ENCODE measurements at places on chromosomes 2 and 18. TPM values are rescaled to one million over a fixed set of nuclear protein-coding genes. Genes with fewer than 3 reads are reported as not detected.

DNA sequence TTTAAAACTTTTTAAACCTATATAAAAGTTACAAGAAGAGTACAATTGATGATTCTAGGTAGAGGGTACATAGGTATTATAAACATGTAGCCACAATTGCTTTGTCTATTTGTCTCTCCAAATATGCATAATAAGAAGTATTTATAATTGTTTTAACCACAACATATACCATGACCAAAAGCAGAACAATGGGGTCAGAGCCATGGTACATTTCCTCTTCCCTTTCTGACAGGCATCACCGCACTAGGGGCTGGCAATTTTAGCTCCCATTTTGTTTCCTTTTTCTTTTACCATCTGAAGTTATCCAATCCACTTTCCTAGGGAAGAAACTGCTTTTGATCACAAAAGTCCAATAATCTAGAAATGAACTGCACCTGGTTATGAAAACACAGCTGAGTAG, 49.3 kb downstream of the TMX3 start:
- no peaks in the 10 kb centered on the region for H3K27me3 ChIP-seq
- H3K27ac ChIP-seq: no peak overlapping the region
- H3K4me1 ChIP-seq: no peaks in the 10 kb centered on the region
- H3K36me3 ChIP-seq: no peaks in the 10 kb centered on the region

DNA sequence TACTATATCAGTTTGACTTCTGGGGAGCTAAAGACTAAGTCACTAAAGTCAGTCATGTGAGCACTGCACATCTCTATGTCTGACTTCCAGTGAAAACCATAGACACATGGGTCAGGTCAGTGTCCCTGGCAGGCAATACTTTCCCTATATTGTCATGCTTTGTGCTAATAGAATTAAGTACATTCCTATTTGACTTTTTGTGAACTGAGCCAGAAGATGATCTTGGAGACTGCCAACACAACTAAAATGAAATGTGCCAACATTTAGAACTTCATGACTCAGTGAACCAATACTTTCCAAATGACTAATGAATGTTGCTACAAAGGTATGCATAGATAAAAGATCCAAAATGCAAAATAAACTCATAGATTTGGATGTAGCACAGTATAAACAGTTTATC, 820.8 kb upstream of the FAM98A start:
- no peak overlapping the region for H3K4me3 ChIP-seq
- H3K4me1 ChIP-seq: no peaks in the 10 kb centered on the region
- H3K36me3 ChIP-seq: no peaks in the 10 kb centered on the region
- H3K27me3 ChIP-seq: no peaks in the 10 kb centered on the region
- no peak for DNase-seq

DNA sequence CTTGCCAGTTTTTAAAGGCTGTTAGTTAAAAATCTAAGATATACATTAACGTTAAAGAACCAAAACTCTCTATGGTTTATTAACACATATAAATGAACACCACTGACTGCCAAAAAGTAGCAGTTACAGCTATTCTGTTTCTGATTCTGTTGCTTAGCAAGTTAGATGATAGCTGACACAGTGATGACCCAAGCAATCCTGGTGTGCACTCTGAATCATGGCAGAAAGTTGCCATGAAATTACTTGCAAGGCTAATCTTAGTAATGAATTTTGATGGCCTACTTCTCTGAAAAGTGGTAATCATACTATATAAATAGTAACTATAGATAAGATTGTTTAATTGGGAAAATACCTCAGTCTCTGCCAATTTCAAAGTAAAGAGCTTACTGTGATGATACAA, 57.7 kb downstream of the ROCK2 start:
- peaks cover 3% of the 10 kb centered on the region for H3K36me3 ChIP-seq
- no peak overlapping the region for H3K27ac ChIP-seq
- no peaks in the 10 kb centered on the region for H3K27me3 ChIP-seq
- no peak for DNase-seq

- no peak overlapping the region for H3K4me3 ChIP-seq
- peak overlapping the region; percentile 9 for H3K27ac ChIP-seq
- DNase-seq: no peak
Measured at GRCh38 chr18:9058406-9058805, 44.1 kb upstream of the NDUFV2 start.

DNA sequence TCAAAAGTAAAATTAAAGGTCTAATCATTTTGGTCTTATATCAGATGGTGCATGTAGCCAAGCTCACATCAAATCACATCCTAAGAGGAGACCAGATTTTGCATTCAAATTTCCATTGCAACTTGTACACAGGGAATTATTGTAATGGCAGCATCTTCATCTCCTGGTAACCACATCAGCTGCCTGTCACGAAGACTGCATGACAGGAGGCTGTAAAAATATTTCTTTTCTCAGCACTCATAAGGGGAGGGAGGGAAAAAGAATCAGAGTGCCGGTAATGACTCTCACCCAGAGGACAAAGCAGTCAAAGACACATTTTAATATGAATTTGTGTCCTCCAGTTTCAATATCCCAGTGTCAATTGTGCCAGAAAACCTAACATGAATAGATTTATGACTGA, 216.7 kb downstream of the TMEM163 start:
- H3K27me3 ChIP-seq: no peaks in the 10 kb centered on the region
- DNase-seq: no peak
- no peaks in the 10 kb centered on the region for H3K4me1 ChIP-seq
- H3K4me3 ChIP-seq: no peak overlapping the region
- H3K27ac ChIP-seq: no peak overlapping the region
- no peaks in the 10 kb centered on the region for H3K36me3 ChIP-seq

DNA sequence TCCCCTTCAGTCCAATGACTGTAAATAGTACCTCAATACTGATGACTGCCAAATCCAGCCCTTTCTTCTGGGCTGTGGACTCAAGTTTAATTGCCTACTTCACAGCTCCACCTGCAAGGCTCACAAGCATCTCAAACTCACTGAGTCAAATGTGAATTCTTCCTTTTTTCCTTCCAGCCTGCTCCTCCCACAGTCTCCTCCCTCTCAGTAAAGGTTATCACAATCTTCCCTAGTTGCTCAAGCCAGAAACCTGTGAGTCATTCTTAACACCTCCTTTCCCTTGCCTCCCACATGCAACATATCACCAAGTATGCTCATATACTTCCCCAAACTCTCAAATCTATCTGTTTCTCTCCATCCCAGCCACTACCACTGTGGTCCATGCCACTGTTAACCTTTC, 3.7 kb upstream of the MFSD6 start:
- no peaks in the 10 kb centered on the region for H3K27me3 ChIP-seq
- DNase-seq: no peak
- H3K36me3 ChIP-seq: no peaks in the 10 kb centered on the region
- H3K4me1 ChIP-seq: peaks cover 17% of the 10 kb centered on the region
- no peak overlapping the region for H3K27ac ChIP-seq

GRCh38 chr2:234722176-234722575, 225.3 kb upstream of the ARL4C start:
- no peaks in the 10 kb centered on the region for H3K4me1 ChIP-seq
- no peak overlapping the region for H3K4me3 ChIP-seq
- H3K27me3 ChIP-seq: no peaks in the 10 kb centered on the region
- H3K27ac ChIP-seq: no peak overlapping the region
- H3K36me3 ChIP-seq: no peaks in the 10 kb centered on the region
- no peak for DNase-seq

DNA sequence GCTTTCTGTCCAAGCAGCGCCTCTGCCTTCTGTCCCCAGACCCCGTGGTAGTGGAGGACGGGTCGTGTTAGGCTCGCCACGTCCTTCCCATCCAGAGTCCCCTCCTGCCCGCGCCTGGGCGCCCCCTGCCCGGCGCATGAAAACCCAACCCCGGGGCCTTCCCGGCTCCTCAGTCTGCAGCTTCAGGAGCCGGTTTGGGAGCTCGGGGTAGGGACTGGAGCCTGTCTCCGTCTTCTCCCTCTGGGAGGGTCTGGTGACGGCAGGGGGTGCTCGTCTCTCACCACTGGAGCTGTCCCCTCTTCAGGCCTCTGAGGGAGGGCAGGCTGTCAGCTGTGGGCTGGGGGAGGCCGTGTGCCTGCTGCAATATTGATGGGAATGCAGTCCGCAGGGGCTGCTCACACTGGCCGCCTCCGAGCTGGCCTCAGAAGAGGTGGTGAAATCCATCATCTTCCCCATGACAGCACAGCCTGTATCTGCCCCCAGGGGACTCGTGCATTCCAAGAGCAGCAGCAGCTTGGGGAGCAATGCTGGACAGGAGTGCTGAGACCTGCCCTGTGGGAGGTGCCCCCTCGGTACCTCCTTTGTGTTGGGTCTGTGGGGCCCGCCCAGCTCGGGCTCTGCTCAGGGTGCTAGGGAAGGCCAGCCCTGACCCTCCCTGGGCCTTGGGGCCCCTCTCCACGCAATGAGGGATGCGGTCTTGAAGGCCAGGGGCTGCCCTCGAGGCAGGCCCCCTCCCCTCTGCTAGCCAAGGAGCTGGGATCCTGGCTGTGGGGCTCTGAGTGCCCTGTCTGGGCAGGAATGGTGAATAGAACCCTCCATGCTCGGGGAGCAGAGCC, 17.8 kb upstream of the KLHL30 start:
- H3K27me3 ChIP-seq: no peaks in the 10 kb centered on the region
- DNase-seq: no peak
- H3K4me3 ChIP-seq: no peak overlapping the region
- H3K36me3 ChIP-seq: no peaks in the 10 kb centered on the region
- H3K4me1 ChIP-seq: no peaks in the 10 kb centered on the region
- H3K27ac ChIP-seq: no peak overlapping the region

- H3K27me3 ChIP-seq: no peaks in the 10 kb centered on the region
- no peak overlapping the region for H3K27ac ChIP-seq
- DNase-seq: no peak
- no peaks in the 10 kb centered on the region for H3K4me1 ChIP-seq
Measured at GRCh38 chr18:10379522-10379921, 74.9 kb upstream of the APCDD1 start.

DNA sequence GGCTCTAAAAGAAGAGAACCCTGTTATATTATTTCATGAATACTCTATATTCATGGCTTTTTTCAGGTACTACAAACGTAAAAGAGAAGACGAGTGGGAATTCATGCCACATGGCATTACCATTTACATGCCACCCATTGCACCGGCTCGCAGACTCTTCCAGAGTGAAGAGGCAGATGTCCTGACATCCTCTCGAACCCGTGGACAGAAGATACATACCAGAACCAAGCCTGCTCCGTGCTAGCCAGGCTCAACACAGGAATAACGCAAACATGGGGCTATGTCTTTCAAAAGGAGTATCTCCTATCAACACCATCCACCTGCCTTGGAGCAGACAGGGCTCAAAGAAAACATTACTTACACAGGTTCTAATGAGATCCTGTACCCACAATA, 168.8 kb downstream of the THADA start:
- no peaks in the 10 kb centered on the region for H3K36me3 ChIP-seq
- no peak overlapping the region for H3K4me3 ChIP-seq
- H3K27me3 ChIP-seq: no peaks in the 10 kb centered on the region

- peaks cover 6% of the 10 kb centered on the region for H3K27me3 ChIP-seq
- peaks cover 6% of the 10 kb centered on the region for H3K4me1 ChIP-seq
- H3K27ac ChIP-seq: no peak overlapping the region
- H3K4me3 ChIP-seq: peak overlapping the region; percentile 38
- no peaks in the 10 kb centered on the region for H3K36me3 ChIP-seq
- DNase-seq: no peak
Measured at GRCh38 chr2:178194600-178195389, 483 bp downstream of the OSBPL6 start.

Gene GKN1
- total RNA-seq: not detected

Gene CIDEA
- not detected for total RNA-seq

Gene ABHD1
- total RNA-seq: 0.33 TPM

Gene MAP3K19
- total RNA-seq: not detected

Gene PRKCE
- total RNA-seq: 7.9 TPM

Gene REG1B
- not detected for total RNA-seq
